Stimulated activated CD4-positive, alpha-beta T cell treated with anti-CD3 and anti-CD28 coated beads, Interleukin-15, amount 100 ng/mL, for 24 hours (primary cell): ENCODE measurements at places on chromosomes 13 and 19.

DNA sequence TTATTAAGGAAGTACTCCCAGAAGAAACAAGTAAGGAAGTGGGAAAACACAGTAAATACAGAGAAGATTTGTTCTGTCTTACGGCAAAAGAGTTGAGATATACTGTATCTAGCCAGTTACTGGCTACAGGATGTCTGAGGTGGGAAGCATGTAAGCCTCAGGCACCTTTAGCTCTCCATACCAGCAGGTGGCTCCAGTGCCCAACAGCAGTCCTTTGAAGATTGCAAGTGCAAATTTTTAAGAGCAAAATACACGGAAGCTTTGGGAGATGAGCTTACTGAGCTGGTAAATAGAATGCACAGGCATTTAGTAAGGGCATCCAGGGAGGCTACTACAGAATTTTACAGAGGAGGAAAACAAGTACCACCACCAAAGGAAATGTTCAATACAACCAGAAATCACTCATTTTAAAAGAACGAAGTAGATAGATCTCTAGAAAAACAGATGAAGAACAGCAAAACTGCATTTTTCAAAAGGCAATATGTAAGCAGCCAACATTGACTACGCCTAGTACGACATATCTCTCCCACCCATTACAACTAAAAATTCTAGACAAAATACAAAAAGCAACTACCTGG, 57.9 kb upstream of the VSTM2B start:
- peak; percentile 35 for DNase-seq

DNA sequence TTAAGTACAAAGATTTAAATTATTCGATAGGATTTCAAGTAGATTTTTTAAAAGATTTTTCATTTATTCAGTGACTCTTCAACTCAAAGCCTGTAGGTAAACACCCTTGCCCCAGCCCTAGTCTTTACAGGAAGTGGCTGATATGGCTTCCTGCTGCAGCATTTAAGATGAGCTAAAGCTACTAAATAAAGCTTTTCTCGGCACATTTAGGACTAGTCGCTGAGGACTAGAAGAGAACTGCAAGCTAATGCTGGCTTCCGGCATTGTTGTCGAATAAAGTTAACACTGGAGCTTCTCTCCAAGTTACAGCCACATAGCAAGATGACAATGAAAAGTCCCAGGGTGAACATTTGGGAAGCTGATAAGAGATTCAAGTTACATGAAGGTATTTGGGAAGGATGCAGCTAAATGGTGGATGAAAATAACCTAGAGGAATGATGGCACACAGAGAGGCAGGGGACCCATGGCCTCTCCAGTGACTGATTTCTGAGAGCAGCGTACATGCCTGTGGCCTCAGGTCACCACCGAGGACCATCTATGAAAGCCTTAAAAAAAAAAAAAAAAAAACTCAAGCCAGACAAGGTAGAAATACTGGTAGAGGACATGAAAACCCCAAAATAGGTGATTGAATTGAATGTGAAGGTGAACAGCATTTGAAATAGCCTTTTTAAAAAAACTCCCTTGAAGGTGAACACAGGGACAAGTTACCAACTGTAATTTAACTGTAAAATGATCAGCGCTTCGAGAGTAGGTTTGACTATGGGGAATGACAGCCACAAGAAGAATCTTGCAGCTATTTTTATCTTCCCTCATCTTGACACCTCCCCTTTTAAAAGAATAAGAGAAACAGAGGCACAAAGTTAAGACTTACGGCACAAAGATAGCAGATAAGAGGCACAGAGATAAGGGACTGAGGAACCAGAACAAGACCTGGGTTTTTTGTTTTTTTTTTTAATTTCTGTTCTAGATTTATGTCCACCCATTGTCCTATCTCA, 155.4 kb downstream of the DCT start:
- no peak for DNase-seq

DNA sequence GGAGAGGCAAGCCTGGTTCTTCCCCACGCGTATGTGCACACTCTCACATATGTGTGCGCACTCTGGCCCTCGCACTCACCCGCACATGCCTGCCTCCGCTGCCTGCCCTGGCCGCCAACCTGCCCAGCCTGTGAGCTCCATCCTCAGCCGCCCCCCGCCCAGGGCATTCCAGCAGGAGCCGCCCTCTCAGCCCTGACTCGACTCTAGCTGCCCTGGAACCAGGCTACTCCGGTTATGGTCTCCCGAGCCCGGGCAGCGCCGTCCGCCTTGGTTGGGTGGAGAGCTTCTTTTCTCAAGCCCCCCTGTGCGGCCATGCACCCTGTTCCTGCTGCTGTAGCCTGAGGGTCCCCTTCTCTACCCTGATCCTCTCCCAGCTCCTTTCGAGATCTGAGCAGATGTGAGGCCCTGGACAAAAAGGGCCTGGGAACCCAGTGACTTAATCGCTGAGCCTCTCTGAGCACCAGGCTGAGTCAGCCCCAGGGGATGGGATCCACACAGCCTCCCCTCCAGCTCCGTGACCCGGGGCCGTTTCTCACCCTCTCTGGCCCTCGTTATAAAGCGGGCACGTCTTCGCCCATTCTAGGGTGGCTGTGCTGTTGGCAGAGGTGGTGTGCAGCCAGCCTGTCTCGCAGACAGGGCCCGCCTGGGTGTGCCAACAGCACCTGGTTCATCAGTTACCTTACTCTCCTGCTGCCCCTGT, 191.5 kb downstream of the TEX29 start:
- DNase-seq, result no peak

DNA sequence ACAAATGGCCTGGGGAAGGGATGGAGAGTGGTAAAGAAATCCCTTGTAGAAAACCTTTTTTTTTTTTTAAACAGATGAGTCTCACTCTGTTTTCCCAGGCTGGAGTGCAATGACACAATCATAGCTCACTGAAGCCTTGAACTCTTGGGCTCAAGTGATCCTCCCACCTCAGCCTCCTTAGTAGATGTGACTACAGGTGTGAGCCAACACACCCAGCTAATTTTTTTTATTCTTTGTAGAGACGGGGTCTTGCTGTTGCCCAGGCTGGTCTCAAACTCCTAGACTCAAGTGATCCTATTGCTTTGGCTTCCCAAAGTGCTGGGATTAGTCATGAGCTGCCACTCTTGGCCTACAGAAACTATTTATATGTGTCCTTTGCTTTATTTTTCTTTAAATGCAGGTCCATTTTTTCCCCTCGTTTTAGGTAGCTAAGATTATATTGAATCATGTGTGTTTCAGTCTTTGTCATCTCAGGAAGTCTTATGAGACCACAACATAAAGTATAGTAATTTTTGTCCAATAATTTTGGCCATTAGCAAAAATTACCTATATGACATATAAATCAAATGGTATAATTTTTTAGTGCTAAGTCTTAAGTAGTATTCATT, 10.5 kb downstream of the LPAR6 start:
- peak; percentile 20 for DNase-seq

- DNase-seq, result no peak
Measured at GRCh38 chr13:30719525-30719914, 15.8 kb upstream of the ALOX5AP start.
